AG04449 (cell line): ENCODE measurements at places on chromosomes 5 and 9.
A peak's percentile ranks its signal among the peaks of the same experiment; 100 is the strongest.

GRCh38 chr5:9466697-9467096 lies 79.2 kb downstream of the SEMA5A start:
- no peak for DNase-seq

DNA sequence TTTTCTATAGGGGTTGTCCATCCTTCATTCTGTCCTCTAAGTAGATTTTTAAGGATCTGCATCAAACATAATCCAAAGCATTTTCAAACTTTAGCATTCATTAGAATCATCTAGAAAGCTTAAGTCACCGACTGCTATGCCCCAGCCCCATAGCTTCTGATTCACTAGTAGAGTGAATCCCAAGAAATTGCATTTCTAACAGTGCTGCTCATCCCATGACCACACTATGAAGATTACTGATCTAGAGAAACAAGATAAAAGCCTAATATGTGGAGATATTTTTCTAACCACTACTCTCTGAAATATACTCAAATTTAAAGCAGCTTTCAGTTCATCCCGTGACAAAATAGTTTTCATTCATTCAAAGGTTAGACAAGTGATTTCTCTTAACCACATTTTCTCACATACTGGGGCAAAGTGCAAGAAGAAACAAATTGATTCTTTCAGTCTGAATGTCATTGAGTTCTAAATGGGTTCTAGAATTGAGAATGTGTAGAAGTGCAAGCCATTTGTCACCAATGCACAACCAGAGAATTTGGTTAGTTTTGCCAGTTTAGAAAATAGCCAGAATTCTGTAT lies 286.9 kb upstream of the CD180 start:
- DNase-seq, result no peak

DNA sequence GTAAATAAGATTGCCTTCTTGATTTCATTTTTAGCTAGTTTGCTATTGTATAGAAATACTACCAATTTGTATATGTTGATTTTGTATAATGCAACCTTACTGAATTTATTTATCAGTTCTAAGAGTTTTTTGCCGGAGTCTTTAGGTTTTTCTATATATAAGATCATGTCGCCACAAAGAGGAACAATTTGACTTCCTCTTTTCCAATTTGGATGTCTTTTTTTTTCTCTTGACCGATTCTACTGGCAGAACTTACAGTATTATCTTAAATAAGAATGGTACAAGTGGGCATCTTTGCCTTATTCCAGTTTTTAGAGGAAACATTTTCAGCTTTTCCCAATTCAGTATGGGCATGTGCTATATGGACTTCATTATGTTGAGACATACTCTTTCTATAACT lies 624.7 kb upstream of the ACO1 start:
- no peak for DNase-seq

DNA sequence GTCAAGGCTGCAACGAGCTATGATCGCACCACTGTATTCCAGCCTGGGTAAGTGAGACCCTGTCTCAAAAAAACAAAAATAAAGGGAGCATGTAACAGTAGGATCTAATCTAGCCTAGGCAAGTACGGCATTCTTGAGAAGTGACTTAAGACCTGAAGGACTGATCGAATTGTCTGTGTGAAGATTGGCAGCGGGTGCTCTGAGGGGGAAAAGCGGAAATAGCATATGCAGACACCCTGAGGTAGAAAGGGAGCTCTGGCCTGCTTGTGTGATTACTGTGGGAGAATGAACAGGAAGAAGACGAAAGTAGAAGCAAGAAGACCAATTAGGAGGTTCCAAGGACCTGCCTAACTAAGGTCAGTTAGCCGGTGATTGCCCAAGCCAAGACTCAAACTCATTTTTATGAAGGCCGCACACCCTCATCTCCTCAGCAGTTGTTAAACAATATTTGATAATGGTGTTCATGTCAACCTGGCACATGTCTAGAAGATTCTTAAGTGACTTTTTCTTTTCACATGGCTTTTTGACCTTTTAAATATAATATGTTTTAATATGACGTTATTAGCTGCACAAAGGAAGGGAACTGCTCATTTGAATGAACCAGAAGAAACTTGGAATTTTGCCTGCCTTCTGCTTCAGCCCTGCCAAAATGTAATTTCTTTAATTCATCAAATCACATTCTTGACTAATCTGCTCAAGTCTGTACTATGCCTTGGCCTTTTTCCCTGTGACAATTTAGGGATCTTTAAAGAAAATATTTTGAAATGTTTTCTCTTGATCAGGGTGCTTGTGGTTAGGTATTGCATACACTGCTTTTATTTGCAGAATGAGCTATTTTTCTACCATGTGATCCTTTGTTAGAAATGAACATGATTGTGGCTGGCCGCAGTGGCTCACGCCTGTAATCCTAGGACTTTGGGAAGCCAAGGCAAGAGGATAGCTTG lies 289.2 kb upstream of the DMRT1 start:
- no peak for DNase-seq

GRCh38 chr9:19720377-19720776 lies 68.5 kb downstream of the SLC24A2 start:
- no peak for DNase-seq

GRCh38 chr5:125357660-125358059 lies 611.2 kb upstream of the ZNF608 start:
- no peak for DNase-seq

- DNase-seq, result no peak
Observed at GRCh38 chr9:106035806-106036205, 341.5 kb downstream of the TMEM38B start.

DNA sequence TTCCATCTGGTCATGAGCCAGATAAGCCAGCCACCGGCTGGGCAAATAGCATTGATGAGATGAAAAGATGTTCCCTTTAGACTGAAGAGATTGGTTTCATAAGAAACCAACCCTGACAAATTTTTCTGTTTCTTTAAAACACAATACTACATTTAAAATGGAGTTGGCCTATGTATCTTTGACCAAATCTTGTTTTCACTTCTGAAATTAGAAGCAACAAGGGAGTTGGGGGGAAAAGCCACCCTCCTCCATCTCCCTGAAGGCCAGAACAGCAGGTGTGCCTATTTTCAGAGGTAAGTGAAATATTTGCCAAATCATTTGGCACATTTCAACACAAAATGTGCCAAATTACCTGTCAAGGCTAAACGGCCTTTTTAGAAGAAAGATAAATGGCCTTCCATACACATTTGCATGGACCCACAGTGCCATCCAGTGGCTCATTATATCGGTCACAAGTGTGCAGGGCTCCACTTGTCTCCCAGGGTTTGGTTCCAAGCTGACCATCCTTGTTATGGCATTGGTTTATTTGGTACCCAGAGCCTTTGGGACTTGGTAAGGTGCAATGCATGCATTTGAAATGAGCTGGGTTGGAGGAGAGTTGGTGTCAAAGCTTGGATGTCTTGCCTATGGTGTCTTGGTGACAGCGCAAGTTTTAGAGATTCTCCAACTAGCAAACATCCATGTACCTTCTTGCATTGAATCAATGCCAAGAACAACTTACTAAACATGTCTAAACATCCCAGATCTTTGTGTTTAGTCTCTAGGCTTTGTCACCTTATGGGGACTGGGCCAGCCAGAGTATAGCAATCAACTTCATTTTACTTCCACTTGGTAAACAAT lies 372.0 kb upstream of the KIF2A start:
- DNase-seq, result no peak

GRCh38 chr5:81556809-81557208 lies 162.9 kb upstream of the ACOT12 start:
- DNase-seq, result no peak

GRCh38 chr5:166165596-166165995 lies 2125.8 kb upstream of the WWC1 start:
- DNase-seq, result no peak

DNA sequence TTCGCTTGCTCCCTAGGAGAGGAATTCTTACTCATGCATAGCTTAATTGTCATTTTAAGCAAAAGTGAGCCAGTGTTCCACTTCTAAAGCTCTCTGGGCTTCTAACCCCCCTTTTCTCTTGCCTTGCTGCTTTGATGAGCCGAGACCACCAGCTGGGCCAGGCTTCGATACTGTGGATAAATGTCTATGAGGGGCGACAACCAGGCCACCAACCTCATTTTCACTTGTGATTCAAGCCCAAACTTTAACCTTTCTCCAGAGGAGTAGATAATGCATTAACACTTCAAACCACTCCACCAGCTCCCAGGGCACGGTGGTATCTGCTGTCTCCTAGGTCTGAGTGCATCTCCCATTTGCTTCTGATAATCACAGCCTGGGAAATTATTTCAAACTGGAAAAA lies 205.6 kb downstream of the PSAT1 start:
- no peak for DNase-seq

DNA sequence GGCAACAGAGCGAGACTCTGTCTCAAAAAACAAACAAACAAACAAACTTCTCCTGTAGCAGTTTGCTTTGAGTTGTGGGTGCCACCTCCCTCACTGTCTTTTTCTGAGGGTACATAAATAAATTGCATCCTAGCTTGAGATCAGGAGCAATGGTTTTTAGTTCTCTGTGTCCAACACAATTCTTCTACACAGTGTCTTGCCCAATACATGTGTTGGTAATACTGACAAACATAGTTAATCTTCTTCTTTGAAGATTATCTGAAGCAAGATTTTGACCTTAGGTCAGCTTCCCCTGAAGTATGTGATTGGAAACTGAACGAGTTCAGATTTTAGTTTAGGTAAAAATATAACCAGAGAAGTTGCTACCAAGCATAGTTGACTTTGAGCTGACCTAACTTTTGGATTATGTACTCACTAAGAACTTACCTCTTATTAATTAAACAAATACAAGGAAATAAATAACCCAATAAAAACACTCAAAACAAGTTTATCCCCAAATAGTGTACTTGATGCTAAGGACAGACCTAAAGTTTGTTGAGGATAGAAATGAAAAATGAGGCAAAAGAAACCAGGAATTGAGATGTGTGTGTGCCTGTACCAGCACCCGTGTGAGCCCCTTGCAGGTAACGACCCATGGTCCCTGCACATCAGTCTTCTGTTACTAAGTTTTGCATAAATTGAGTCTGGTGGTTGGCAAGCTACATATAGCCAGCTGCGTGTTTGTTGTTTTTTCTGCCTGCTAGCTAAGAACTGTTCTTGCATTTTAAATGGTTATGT lies 16.2 kb downstream of the TJP2 start:
- DNase-seq, result no peak

DNA sequence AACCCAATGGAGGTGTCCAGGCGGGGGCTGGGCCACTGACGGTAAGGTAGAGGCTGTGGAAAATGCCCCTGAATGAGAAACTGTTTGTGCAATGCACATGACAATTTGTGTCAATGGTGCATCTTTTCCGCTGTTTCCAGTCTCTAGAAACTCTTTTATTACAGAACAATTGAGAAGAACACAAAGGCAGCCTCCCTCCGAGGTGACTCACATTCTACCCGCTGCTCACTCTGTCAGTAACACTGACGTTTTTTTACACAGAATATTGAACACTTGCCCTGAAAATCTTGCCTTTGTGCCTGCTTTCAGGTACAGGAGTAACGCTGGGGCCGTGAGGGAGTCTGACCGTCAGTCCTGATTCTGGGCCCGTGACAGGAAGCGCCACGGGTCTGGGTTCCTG lies 11.7 kb upstream of the TENT4A start:
- no peak for DNase-seq

DNA sequence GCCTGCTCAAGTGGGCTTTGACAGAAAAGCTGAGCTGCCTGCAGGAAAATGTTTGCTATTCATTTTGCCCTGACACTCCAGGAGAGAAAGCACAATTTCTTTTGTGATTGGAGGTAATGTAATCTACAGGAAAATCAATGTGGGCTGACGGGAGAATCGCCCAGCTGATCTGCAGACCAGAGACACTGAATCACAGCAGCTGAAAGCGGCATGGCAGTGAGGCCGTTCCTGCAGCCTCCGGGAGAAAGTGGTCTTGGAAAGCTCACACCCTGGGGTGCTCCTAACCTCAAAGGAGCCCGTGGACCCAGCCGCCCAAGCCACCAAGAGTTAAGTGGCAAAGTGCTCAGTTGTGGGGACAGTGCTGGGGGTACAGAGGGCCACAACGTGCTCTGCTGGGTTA lies 593.6 kb downstream of the BNC2 start:
- no peak for DNase-seq

DNA sequence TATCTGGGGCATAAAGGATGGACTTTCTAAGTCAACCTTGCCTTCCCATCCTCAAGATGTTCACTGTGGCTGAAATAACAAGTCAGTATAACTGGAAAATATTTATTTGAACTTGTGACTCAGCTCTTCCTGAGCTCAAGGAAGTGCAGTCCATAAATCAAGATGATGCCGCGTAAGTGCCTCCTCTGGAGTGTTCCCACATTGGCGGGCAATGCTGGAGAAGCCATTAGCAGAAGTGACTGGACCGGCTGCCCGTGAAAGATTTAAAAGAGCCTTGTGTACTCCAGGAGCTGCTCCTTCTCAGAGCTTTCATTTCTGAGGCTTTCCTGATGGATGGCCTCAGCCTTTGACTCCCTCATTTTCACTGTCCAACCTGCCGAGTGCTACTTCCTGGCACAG lies 17.4 kb downstream of the TMOD1 start:
- peak; percentile 31 for DNase-seq

GRCh38 chr5:148482697-148483462 lies 99.1 kb downstream of the FBXO38 start:
- DNase-seq, result no peak

DNA sequence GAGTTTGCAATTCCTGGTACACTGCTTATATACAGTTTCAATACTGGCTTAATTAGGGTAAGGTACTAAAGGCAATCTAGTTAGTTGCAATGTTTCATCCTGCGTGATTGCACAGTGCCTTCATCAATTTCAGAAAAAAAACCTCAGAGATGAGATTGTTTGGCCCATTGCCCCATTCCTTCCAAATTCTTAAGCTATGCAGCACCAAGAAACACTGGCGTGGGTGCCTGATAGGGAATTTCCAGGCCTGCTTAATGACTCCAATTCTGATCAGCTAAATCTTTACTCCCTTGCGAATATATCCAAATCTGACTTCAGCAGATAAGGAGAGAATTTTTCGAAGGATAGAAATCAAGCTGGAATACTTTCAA lies 35.9 kb upstream of the GAS1 start:
- DNase-seq, result no peak

DNA sequence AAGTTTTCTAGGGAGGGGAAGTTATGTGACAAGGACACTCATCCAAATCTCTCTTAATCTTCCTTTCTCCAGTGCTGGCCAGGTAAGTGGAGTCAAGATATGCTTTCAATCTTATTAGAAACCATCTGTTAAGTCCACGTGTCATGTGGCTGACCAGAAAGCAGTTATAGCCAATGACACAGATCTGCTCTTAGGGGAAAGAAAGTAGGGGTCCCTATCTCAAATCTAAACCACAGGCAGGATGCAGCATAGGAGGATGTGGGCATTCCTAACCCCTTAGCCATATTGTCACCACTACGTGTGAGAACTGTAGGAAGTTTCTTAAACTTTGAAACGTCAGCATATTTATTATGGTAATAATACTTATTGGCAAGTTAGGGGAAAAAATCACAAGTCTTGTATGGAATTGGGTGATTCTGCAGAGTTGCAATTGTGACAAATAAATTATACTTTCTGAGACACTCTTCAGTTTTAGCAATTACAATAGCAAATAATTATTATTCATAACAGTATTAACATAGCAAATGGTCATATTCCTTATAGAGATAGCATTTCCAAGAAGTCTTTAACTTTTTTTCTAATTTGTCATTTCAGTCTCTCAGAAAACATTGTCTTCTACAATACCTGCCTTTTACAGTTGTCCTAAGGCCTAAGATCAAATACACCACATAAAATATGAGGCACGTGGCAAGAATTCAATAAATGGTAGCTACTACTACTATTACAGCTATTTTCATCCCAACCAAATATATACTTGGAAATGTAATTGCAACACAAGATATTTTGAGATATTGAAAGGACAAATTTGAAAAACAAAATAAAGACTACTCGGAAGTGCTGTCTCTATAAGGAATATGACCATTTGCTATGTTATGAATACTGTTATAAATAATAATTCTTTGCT lies 236.9 kb downstream of the PDE4D start:
- DNase-seq, result no peak
